Subcutaneous adipose tissue (tissue), 4 donors: ENCODE measurements at places on chromosomes 2 and 18. TPM values are rescaled to one million over a fixed set of nuclear protein-coding genes. Genes with fewer than 3 reads are reported as not detected.

The CPO gene
- not detected for total RNA-seq

The TNS1 gene
- 310 TPM for total RNA-seq

The PROKR1 gene
- total RNA-seq, result 0.65 TPM

The TXNDC2 gene
- not detected for total RNA-seq

The C1GALT1C1L gene
- total RNA-seq, result 1.4 TPM

The CCDC102B gene
- 12.3 TPM for total RNA-seq

The C1QL2 gene
- not detected for total RNA-seq

The UCN gene
- total RNA-seq, result not detected

The TOGARAM2 gene
- 3.5 TPM for total RNA-seq

The ING5 gene
- 24.1 TPM for total RNA-seq

The PAIP2B gene
- total RNA-seq, result 7.0 TPM

The SLC14A1 gene
- 0.85 TPM for total RNA-seq

The EN1 gene
- total RNA-seq, result 1.1 TPM

The AQP12B gene
- not detected for total RNA-seq

The ANKRD29 gene
- total RNA-seq, result 13.7 TPM

The SFT2D3 gene
- total RNA-seq, result 5.8 TPM

The GPC1 gene
- total RNA-seq, result 80.4 TPM

The CROCC2 gene
- not detected for total RNA-seq

The LIMS4 gene
- 3.8 TPM for total RNA-seq

The NPPC gene
- not detected for total RNA-seq

The QPCT gene
- 15.6 TPM for total RNA-seq

The ELMOD3 gene
- 40.9 TPM for total RNA-seq

The CREG2 gene
- total RNA-seq, result not detected

The SNTG2 gene
- 17.3 TPM for total RNA-seq

The CD302 gene
- 88.9 TPM for total RNA-seq

The CHRNG gene
- total RNA-seq, result not detected

The ALPP gene
- not detected for total RNA-seq

The SNED1 gene
- 39.1 TPM for total RNA-seq

The ADRA2B gene
- total RNA-seq, result 2.1 TPM

The GLS gene
- 139 TPM for total RNA-seq

The FAM237A gene
- not detected for total RNA-seq

The LDLRAD4 gene
- 21.2 TPM for total RNA-seq

The ITPRIPL1 gene
- 1.3 TPM for total RNA-seq

The FASTKD2 gene
- total RNA-seq, result 45.2 TPM

The ABHD3 gene
- total RNA-seq, result 13.6 TPM

The G6PC2 gene
- total RNA-seq, result not detected

The CFC1 gene
- total RNA-seq, result not detected

The MATN3 gene
- total RNA-seq, result 3.1 TPM

The ABCG5 gene
- total RNA-seq, result not detected

The RAB31 gene
- 91.6 TPM for total RNA-seq

The HDLBP gene
- 581 TPM for total RNA-seq

The ERMN gene
- total RNA-seq, result 0.16 TPM

The LIPG gene
- total RNA-seq, result not detected

The DNAJB2 gene
- 77.0 TPM for total RNA-seq

The RNU2-63P gene
- total RNA-seq, result not detected

The CYP26B1 gene
- 106 TPM for total RNA-seq

The IL1RL1 gene
- total RNA-seq, result 18.3 TPM

The BMP10 gene
- not detected for total RNA-seq

The TCF23 gene
- not detected for total RNA-seq

The HOXD4 gene
- total RNA-seq, result 20.7 TPM

The BBS5 gene
- total RNA-seq, result 10.1 TPM

The CYP27C1 gene
- not detected for total RNA-seq

The ATOH8 gene
- total RNA-seq, result 39.8 TPM

The STARD6 gene
- total RNA-seq, result not detected

The TGFA gene
- total RNA-seq, result 2.0 TPM
